ENCODE measurements at places on chromosomes 13 and 19.
A peak's percentile ranks its signal among the peaks of the same experiment; 100 is the strongest.

GRCh38 chr13:39189778-39190177 is 151.5 kb downstream of the NHLRC3 start:
- DNase-seq, result no peak

GRCh38 chr13:68645814-68646213 is 1415.7 kb upstream of the PCDH9 start:
- DNase-seq, result no peak

DNA sequence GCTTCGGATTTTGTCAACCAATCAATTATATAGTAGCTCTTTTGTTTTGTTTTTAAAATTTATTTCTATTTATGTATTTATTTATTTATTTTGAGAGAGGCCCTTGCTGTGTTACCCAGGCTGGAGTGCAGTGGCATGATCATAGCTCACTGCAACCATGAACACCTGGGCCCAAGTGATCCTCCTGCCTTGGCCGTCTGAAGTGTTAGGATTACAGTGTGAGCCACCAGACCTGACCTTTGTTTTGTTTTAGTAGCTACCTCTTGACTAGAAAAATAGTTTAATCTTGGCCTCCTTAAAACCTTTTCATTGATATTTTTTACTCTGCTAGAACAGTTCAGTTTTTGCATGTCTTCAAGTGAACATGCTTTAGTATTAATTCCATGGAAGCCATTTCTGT is 15.1 kb downstream of the GARRE1 start:
- peak; percentile 26 for DNase-seq

DNA sequence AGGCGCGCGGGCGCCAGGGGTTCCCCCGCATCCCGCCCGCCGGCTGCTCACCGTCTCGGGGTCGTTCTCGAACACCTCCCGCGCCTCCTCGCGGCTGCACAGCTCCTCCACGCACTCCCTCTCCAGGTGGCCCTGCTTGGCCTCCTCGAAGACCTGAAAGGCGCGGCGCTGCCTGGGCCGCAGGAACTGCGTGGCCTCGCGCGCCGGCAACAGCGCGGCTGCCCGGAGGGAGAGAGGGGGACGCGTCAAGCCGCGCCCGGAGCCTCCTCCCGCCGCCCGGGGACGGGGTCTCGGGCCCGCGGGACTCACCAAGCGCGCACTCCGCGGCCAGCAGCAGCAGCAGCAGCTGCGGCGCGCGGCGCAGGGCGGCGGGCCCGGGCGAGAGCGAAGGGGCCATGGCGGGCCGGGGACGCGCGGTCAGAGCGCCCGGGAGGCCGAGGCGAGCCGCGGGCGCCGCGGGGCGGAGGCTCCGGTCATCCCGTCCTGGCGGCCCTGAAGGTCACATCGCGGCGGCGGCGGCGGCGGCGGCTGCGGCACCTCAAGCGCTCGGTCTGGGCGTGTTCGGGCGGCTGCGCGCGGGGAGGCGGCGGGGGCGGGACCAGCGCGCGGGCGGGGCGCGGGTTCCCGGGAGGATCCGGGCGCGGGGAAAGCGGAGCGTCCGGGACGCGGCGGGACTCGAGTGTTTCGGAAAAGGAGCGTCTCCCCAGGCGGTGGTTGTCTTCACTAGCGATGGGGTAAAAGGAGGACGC is at the start of gene GAS6:
Gene GAS6 (minus strand): TSS at position 553 of the 749 bp plus-strand sequence. CDS start 156 bp downstream, at position 397.
- DNase-seq, result no peak

GRCh38 chr13:93116809-93117208 is 109.8 kb upstream of the GPC6 start:
- no peak for DNase-seq

Measured in GM06990 (cell line).